ENCODE measurements at places on chromosomes 11 and 22.
A peak's percentile ranks its signal among the peaks of the same experiment; 100 is the strongest.

- DNase-seq: no peak
Observed at GRCh38 chr11:1006762-1007161, 29.8 kb downstream of the MUC6 start.

GRCh38 chr22:23250785-23251363 is 70.6 kb downstream of the BCR start:
- DNase-seq: no peak

GRCh38 chr11:73812234-73812633 is 24.6 kb downstream of the MRPL48 start:
- DNase-seq: no peak

- DNase-seq: peak; percentile 94
Observed at GRCh38 chr11:116276051-116277044, 496.4 kb downstream of the BUD13 start.

DNA sequence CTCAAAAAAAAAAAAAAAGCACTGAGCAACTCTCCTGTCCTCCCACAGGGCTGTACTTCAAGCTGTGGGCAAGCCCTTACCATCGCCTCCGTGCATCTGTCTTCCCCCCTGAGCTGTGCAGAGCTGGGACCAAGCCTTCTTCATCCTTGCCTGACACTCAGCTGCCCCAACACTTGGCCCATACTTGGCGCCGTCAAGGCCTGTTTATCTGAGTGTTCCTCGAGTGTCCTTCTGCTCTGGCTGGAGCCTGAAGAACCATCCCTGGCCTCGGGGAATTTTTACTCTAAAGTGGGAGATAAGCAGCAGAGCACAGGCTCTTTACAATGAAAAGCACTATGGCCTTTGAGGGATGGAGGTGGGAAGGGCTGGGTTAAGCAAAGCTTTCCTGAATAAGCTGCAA is 1.6 kb upstream of the TIRAP start:
- DNase-seq: no peak

DNA sequence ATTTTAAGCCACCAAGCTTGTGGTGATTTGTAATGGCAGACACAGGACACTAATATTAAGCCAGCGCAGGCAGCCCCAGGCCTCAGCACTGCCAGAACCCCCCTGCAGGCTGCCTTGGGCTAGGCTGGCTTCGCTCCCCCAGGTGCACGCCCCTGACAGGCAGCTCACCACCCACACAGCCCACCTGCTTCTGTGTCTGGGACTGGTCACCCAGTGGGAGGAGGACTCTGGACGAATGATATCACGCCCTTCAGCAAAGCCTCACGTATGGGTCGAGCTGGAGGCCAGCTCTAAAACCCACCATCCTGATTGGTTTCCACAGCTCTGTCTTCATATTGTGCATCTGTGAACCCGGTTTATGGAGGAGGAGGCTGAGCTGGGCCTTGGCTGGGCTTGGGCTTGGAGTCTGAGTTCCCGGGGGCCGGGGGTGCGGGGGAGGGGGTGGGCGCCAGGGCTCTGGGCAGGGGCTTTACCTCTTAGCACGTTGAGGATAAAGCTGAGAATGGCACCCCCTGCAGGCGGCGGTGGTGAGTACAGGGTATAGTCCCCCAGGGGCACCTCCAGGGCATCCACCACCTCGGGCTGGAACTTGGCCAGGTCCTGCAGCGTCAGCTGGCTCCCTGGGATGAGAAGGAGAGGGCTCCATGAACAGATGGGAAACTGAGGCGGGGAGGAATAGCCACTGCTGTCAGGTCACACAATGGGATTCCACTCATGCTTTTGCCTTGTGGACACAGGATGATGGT is 13.8 kb downstream of the GGT5 start:
- DNase-seq: peak; percentile 89

GRCh38 chr11:111419641-111420327 is 40.7 kb upstream of the POU2AF1 start:
- DNase-seq: no peak

DNA sequence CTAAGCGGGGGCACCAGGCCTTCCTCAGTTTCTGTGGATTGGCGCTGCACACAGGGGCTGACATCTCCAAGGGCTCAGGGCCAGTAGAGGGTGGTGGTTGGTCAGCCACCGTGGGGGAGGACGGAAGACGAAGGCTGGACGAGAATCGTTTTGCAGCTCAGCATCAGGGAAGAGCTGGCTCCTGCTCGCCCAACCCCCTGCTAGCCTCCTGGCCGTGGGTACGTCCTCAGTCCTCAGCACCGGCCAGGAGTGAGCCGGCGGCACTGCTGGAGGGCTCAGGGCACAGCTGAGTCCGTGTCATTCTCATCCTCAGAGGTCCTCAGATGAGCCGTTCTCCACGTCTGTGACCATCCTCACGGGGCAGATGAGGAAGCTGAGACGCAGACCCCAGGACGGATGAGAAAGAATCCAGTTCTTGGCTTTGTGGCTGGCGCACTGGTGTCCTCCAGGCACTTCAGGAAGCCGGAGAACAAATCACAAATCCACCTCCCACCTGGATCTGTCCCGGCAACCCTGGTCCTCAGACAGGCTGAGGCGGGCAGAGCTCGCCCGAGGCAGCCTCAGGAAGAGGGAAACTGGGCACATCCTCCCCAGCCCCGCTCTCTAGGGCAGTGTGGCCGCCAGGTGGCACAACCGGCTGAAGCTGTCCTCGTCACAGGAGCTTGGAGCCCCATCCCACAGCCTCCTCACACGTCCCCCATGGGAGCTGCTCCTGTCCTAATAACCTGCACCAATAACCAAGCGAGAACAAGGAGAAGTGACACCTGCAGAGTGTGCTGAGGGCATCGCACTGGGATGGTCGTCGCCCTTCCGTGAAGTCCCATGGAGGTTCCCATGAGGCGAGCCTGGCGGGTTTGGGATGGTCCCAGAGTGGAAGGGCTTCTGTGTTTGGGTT is 393.7 kb downstream of the BRD1 start:
- DNase-seq: peak; percentile 40

- no peak for DNase-seq
Observed at GRCh38 chr22:35661464-35661863, 13.2 kb downstream of the APOL6 start.

DNA sequence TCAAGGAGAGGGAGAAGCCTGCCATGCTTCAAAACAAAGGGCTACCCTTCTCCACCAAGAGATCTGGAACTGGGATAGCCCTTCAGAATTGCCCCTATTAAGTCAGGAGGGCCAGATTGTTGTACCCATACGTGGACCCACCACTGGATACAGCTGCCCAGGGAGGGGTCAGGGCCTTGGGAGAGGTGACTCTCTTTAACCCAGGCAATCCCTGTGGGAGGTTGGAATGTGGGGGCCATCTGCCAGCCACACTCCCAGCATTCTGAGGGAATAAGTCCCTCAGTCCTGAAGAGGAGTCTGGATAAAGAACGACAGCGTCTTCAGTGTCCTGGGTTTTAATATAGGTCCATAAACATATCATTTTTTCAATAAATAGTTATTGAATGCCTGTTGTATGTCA is 588.2 kb upstream of the TENM4 start:
- DNase-seq: no peak

DNA sequence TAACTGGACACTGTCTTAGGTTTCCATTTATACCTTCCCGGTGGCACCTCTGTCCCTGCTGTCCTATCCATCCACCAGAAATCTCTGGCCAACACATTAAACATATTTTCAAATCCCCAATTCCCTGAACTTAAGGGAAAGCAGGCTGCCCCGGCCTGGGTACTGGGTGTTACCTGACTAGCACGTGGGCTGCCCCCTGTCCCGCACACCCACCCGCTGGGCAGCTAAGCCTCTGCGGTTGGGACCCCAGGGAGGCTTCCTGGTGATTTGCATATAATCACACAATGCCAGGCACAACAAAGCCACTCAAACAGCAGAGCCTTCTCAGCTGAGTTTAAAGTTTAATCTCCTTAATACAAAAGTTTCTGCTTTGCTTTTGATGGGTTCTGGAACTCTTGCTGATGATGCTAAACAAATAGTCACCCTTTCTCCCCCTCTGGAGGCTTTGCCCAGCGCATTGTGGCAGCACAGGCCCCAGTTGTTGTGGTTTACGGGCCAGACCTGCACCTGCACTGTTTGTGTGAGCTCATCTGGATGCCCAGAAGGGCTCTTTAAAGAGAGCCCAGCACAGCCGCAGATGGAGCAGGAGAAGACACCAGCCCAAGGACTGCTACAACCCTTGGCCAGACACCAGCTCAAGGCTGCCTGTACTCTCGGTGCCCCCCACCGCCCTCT is 59.9 kb upstream of the POU2AF1 start:
- DNase-seq: no peak

DNA sequence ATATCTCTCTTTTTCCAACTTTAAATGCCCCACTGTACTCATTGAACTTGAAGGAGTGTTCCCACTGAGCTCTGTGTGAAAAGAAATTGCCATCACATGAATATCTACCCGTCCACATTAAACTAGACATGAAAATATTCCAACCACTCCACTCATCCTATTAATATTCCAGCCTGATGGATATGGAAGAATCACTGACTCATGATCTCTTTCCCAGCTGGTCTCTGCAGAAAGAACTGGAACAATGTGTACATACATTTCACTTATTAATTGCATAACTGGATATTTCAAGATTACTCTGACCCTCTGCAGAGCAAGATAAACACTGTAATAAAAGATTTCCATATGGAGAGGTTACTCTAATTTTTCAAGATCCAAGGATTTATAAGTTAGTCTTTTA is 711.1 kb upstream of the LRRC4C start:
- DNase-seq: no peak

- DNase-seq: peak; percentile 87
Observed at GRCh38 chr22:26367402-26368245, 61.4 kb upstream of the ASPHD2 start.

GRCh38 chr11:47860536-47860935 is 12.4 kb upstream of the NUP160 start:
- no peak for DNase-seq

DNA sequence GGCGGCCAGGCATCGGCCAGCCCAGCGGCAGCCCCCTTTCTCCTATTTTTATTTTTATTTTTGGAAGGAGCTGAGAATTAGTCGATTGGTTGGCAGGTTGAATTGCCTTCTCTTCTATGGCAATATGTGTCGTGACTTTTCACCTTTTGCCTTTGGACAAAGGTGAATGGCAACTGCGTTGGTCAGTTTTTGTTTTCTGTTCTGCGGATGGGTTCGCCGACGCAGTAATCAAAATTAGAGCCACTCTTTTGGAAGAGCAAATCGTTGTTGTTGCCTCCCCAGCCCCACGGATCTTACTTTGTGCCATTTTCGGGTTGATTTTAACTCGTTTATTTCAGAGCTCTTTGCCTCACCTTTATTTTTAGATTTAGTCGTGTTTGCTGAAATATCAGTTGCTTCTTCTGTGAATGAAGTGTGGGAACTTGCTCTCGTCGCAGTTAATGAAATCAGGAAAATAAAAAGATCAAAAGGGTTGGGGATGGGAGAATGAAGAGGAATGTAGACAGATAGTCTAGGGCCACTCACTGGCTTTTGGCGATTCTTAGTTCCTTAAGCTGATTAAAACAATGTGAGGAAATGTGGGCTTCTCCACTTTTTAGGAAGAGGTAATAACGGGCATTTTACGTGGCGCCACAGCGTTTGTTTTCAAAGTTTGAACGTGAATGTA is 1.6 kb downstream of the CECR2 start:
- no peak for DNase-seq

DNA sequence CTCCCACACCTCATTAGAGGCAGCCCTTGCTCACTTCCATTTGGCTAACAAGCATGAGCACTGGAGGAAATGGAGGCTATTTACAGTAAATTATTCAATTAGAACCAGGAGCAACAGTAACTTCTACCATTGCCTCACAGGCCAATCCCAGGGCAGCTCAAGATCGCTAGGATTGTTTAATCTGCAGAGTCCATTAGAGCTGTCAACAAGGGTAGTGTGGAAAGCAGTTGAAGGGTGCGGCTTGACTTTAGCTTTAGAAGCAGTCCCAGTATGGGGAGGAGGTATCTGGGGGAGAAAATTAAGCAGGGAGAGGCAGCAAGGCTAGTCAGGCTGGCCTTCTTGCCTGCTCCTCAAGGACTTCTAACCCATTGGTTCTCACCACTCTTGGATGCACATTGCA is 38.3 kb upstream of the CYP2R1 start:
- no peak for DNase-seq

DNA sequence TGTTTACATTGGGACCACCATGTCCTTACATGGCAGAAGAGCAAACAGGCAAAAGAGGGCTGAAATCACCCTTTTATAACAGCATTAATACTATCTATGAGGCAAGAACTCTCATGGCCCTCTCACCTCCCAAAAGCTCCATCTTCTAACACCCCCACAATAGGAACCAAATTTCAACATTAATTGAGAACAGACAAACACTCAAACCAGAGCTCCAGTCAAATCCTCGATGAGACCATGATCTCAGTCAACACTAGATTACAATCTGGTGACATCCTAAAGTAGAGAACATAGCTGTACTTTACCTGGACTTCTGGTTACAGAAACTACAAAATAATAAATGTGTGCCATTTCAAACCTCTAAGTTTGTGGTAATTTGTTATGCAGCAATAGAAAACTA is 25.1 kb downstream of the OR2AG2 start:
- no peak for DNase-seq

GRCh38 chr11:28704801-28705200 is 596.6 kb downstream of the METTL15 start:
- no peak for DNase-seq

- DNase-seq: peak; percentile 36
Observed at GRCh38 chr22:19394274-19395050, 37.1 kb downstream of the HIRA start.

GRCh38 chr11:19806251-19806650 is 93.6 kb downstream of the NAV2 start:
- DNase-seq: no peak

DNA sequence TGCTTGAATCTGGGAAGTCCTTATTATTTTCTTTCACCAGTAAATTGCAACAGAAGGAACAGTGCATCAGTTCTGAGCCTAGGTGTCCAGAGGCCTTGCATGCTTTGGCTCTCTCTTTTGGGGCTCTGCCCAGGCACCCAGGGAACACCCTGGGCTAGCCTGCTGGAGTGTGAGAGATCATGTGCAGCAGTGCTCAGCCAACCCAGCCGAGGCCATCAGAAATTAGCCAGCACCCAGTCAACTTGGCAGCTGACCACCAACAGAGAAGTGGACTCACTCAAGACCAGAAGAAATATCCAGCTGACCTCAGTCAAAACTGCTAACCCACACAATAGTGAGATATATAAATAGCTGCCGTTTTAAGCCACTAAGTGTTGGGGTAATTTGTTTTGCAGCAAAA is 11.2 kb upstream of the P4HA3 start:
- DNase-seq: no peak

DNA sequence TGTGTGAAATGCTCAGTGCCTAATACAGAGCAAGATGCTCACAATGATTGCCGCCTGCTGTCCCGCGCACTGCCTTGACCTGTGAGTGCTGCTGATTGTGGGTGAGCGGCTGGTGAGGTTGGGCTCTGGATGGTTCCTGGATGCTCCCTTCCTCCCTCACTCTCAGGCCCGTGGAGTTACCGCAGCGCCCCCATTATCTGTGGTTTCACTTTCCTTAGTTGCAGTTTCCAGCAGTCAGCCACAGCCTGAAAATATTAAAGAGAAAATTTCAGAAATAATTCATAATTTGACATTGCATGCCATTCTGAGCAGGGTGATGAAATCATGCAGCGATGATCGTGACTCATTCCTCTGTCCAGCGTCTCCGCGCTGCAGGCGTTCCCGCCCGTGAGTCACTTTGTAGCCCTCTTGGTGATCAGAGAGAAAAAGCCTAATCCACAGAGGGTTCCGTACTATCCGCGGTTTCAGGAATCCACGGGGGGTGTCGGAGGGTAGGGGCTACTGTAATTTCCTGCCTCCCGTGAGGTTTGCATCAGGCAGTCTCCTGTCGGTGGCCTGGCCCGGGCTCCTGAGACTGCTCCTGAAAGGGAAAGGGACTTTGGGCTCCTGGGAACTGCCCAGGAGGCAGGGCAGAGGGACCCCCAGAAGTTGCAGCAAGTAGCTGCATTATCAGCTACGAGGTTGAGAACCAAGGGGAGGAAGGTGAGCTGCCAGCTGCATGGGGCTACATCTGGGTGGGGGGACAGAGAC is 10.6 kb downstream of the RPL3 start:
- DNase-seq: no peak
